ENCODE measurements at places on chromosomes 2 and 18.

GRCh38 chr2:241091734-241092445 is 10.2 kb downstream of the MTERF4 start:
- no peak for DNase-seq

DNA sequence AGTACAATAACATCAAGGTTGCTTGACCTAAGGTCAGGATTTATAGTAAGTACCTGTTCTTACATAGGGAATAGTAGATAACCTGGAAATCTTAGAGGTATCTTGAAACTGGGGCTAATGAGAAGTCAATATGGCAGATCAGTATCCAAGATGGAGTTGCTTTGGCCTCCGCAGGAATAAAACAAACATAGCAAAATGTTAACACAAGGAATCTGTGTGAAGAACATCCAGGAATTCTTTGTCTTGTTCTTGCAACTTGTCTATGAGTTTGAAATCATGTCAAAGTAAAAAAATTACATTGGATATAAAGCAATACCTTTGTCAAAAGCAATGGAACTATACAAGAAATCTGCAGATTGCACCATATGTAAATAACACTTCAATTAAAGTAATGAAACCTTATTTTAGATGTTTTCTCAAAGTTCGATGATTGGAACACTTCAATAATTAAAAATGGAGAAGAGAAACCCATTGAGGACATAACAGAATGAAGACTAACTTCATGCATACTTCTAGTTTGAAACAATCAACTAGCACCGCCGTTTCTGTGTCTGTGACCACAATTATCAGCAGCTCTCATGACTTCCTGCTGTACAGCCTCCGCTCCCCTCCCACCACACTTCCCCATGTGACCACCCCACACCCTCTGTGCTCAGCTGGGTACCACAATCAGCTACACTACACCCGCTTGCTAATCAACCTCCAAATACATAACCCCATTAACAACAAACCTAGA is 27.6 kb downstream of the C2orf76 start:
- DNase-seq, result peak; percentile 6

GRCh38 chr2:168843253-168843652 is 40.8 kb downstream of the NOSTRIN start:
- no peak for DNase-seq

GRCh38 chr2:239278941-239279365 is 121.9 kb downstream of the HDAC4 start:
- no peak for DNase-seq

DNA sequence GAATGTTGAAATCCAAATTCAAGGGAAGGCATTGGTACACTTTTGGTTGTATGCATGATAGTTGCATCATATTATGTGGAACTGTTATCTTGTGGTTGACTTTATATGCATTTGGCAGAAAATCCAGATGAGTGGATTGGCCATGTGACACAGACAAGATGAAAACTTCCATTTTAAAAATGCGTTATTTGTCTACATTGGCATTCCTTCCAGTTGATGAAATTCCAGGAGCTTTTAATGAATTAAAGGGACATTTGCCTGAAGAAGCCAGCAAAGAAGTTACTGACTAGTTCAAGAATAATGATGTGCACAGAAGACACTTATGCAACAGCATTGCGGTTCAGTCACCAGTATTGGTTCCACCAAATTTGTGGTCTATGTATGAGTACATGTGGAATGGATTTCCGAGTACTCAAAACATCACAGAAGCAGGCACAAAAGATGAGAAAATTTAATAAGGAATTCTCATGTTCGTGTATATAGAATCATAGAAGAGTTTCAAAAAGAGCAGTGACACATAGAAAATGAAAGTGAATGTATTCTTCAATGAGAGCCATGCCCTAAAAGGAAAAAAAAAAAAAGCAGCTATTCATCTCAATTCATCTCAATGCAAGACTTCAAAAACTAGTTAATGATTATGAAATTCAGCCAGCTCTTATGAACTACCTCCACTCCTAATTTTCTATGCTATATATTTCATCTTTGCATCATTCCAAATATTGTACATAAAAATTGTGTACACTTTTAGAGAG is 232.1 kb downstream of the RBM43 start:
- no peak for DNase-seq

- DNase-seq, result no peak
Measured at GRCh38 chr2:159564081-159564480, 52.3 kb downstream of the BAZ2B start.

DNA sequence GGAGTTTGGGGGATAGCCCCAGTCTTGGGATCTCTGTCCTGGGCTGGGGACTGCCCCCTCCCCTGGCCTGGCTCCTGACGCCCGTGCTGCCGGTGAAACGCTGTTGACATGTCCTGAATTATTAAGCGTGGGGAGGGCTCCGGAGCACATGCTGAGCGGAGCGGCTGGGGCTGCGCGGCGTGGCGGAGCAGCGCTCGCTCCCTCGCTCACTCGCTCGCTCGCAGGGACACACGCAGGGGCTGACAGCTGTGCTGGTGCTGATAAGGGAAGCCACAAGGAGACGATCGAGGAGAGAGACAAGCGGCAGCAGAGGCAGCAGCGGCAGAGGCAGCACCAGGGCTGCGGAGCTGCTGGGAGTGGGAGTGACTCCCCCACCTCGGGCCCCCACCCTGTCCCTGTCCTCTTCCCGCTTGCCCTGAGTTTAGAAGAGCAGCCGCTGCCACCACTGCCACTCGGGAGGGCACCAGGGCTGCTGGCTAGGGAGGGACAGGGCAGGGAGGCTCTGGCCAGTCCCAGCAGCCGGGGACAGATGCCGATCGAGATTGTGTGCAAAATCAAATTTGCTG is at the start of gene ASIC4:
Gene ASIC4 (plus strand): TSS at position 287 of the 566 bp plus-strand sequence. CDS start 243 bp downstream, at position 530.
- DNase-seq, result no peak

GRCh38 chr2:43076676-43077075 is 149.7 kb downstream of the ZFP36L2 start:
- no peak for DNase-seq

DNA sequence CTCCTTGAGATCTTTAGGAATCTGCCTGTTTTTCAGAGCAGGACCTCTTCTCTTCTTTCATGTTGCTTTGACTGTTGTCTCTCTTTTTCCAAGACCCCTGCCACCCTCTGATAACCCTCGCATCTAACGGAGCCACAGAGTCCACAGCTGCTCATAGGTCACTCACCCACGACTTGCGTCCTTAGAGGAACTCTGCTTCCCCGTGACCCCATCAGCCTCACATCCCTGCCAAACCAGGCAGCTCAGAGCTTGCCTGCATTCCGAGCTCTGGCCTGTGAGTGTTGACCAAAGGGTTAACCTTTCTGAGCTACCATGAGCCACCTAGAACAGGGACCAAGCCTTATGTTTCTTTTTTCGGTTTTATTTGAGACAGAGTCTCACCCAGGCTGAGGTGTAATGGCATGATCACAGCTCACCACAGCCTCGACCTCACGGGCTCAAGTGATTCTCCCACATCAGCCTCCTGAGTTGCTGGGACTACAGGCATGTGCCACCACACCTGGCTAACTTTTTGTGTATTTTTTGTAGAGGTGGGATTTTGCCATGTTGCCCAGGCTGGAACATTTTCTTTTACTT is 36.4 kb downstream of the CABLES1 start:
- no peak for DNase-seq

DNA sequence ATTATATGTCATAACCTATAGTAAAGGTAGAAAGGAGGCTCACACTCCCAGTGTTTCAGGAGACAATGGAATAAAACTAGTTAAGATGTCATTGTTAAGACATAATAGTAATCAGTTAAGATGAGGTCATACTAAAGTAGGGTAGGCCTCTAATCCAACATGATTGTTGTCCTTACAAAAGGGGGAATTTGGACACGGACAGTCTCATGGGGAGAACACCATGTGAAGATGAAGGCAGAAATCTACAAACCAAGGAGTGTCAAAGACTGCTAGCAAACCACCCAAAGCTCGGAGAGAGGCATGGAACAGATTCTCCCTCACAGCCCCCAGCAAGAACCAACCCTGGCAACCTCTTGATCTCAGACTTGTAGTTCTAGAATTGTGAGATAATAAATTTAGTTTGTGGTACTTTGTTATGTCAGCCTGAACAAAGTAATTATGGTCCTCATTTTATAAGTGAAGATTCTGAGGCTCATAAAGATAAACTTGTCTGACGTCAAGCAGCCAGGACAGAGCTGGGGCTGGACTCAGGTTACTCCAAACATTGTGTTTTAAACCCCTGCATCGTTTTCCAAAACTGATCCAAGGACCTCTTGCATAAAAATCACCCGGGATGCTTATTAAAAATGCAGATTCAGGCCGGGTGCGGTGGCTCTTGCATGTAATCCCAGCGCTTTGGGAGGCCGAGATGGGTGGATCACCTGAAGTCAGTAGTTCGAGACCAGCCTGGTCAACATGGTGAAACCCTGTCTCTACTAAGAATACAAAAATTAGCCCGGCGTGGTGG is 47.8 kb downstream of the CCDC195 start:
- DNase-seq, result no peak

GRCh38 chr2:151238527-151239487 is 22.9 kb downstream of the RBM43 start:
- DNase-seq, result no peak

GRCh38 chr2:40466935-40467572 is 15.2 kb upstream of the SLC8A1 start:
- no peak for DNase-seq

- DNase-seq, result peak; percentile 67
Measured at GRCh38 chr2:43133708-43134570, 92.5 kb downstream of the ZFP36L2 start.

- no peak for DNase-seq
Measured at GRCh38 chr2:134975281-134976009, 56.8 kb downstream of the CCNT2 start.

DNA sequence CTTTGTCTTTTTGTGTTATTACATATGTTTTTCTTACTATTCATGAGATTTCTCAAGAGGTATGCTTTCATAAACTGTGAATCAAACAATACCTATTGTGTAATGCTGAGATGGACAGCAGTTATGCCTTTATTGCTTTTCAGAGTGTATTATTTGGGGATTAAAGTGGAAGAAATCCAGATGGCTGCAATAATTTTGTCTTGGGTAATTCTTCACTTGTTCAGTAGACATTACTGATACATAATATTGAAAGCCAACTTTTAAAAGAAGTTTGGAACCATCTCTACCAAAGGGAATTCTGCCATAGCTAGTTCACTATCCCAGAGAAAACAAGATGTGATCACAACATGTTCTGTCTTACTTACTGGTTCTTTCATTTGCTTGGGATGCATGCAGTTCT is 253.4 kb upstream of the ZSWIM2 start:
- DNase-seq, result no peak

- DNase-seq, result no peak
Measured at GRCh38 chr2:211437396-211437795, 881.0 kb downstream of the CPS1 start.

DNA sequence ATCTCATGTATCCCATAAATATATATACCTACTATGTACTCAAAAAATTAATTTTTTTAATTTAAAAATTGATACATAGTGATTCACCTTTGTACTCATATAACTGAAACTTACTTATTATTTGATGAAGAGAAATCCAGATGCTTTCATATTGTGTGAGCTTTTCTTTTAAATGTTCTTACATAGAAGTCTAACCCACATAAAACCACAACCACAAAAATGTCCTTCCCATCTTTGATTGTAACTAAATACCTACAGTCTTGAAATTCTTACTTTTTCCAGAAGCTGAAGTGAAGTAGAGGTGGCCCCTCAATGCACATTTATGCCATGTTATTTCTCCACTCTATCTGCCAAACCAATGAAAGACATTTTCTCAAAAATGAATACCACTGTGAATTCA is 117.9 kb upstream of the COL5A2 start:
- no peak for DNase-seq

DNA sequence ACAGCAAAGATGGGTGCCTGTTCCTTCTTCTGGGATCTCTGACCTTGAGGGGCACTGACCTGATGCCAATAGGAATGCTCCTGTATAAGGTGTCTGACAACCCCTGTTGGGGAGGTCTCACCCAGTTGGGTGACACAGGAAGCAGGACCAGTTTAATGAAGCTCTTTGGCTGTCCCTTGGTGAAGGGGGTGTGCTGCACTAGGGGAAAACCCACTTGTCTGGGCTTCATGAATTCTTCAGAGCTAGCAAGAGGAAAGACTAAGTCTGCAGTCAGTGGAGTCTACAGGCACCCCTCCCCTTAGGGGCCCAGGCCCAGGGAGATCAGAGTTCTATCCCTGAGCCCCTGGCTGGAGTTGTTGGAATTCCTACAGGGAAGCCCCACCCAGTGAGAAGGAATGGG is 550.8 kb upstream of the CHAC2 start:
- DNase-seq, result no peak

DNA sequence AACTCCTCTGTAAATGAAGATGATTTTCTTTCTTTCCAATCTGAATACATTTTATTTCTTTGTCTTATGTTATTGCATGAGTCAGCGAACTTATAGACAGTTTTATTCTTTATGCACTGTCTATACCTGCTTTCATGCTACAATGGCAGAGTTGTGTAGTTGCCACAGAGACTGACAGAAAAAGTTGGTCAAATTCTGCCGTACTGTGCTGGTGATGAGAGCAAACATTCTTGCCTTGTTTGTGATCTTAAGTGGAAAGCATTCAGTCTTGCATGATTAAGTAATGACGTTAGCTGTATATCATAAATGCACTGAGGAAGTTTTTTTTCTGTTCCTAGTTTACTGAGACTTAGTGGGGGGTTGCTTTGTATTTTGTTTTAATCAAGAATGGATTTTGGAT is 32.9 kb downstream of the ZC3H15 start:
- no peak for DNase-seq

DNA sequence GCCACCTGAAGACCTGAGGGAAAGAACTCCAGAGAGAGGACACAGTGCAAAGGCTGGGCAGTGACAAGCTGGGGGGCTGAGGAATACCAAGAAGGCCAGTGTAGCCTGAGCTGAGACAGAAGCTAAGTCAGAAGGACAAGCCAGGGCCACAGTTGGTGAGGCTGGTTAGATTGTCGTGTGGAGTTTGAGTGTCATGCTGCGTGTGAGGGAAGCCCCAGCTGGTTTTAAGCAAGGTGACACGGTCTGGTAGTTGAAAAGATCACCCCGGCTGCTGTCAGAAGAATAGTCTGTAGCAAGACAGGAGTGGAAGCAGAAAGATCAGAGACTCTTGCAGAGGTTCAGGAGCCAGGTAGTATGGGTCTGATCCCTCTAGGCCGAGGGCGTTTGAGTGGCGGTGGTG is 50.6 kb upstream of the RMDN2 start:
- no peak for DNase-seq

DNA sequence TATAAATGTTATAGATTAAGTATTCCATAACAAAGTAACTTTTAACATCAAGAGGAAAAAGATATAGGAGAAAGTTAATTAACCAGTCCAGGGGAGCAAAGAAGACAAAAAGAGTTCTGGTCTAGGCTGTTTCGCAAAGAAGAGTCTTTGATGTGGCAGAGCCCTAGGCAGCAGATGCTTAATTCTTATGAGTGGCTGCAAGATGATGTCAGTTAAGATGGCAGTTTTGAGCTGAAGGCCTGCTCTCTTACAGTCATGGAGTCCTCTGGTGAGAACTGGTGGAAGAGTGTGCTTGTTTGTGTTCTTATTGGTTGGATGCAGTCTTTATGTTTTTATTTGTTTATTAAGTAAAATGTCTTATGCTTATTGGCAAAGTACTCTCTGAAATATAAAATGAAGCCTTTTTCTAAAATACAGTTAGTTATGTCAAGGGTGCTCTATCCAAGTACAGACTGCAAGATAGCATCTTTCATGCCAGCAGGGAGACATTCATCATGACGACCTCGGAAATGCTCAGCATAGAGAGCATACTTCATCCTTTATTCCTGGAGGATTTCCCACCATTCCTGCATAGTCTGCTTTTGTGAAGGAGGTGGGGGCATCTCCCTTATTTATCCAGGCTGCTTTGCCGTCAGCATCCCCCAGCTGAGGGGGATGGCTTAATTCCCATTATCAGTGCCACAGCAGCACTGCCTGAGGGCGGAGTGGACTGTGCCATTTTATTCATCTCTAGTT is 38.9 kb upstream of the SERPINE2 start:
- DNase-seq, result no peak
